Renal cortex interstitium (tissue), 15 donors: ENCODE measurements at places on chromosomes 5 and 9.

DNA sequence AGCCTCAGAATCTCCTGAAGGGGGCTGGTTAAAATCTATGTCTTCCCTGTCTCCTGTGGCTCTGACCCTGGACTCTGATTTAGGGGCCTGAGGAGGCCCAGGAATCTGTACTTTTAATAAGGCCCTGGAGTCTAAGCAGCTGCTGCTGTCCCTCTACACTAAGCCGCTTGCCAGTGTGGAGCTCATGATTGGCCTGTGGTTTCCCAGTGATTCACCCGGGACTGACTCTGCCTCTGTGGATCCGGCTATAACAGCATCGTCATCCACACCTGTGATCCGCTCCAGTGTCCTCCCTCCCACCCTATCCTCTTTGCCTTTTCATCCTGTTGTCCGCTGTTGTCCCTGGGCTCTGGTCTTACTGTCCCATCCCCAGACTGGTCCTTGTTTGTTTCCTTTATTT is 3.7 kb downstream of the SLC31A2 start:
- no peak for DNase-seq

DNA sequence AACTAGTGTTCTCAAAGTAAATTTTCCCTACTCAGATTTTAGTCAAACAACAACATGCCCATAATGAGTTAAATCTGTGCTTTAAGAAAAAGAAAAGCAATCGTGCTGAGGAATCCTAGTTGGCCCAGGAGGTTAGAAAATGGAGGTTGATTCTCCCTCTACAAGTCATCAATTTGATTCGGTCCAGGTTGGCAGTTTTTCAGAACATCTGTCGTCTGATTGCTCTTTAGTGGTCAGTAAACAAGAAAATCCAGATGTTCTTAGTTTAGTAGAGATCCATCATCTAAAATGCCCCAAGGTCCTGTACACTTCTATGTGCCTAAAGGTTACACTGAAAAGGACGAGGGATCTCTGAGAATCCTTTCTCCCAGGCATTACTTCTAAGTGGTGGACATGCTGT is 659.2 kb downstream of the MTRR start:
- no peak for DNase-seq

DNA sequence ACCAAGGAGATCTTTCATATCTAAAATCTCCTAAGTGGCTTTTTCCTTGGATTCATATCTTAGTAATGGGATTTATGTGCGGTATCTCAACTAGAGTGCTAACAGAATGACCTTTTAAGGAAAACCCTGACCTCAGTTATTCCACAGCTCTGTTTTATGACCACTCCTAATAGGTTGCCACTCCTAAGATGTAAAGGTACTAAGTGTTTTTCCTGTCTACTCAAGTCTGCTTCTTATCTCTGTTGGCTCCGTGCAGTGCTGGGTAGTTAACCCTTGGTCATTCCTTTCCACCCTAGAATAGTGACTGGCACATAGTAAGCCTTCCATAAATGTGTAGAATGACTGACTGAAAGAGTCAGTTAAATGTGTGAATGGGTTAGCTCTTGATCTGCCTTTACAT is 161.4 kb downstream of the DOCK2 start:
- no peak for DNase-seq

- no peak for DNase-seq
Measured at GRCh38 chr5:96256795-96257470, 176.1 kb downstream of the PCSK1 start.

- DNase-seq: no peak
Measured at GRCh38 chr9:71663931-71664459, 104.3 kb downstream of the CEMIP2 start.

DNA sequence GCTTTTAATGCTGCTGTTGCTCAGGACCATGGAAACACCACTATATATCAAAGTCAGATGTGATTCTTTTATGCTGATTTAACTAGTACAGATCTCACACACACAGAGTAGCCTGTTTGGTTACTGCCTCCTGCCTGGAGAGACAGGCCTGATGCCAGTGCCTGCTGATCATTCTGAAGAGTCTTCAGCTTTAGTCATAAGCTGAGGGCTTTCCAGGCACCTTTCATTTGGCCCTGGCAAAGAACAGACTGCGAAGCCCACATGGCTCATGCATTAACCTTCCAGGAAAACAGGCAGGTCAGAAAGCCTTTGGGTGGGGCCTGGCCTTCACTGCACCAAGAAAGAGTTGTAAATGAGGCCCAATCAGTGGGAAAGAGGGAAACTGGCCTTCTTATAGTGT is 144.7 kb downstream of the SAXO1 start:
- DNase-seq: no peak

- no peak for DNase-seq
Measured at GRCh38 chr5:142301540-142301939, 23.3 kb downstream of the SPRY4 start.

DNA sequence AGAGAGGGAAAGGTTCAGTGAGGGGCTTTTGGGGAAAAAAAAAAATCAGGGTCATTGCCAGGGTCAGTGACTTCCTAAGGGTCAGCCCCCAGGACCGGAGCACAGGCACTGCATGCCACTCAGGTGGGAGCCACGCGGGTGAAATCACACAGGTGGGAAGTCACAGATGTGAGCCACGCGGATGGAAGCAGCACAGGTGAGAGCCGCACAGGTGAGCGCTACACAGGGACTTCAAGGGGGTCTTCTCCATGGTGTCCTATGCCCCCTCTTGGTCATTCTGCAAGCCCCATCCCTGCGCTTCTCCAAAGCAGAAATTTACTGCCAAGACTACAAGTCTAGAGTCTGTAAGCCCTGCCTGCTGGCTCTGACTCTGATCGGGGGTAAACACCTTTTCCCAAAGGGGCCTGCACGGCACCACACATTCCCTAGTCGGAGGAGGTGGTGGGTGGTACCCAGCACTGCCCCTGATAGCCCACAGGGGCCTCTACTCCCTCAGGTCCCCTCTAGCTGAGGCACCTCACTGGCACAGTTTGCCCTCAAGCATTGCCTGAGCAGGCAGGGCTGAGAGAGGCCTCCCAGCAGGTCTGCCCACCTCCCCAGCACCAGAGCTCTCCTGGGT is 18.3 kb upstream of the OBP2B start:
- no peak for DNase-seq

GRCh38 chr5:83450967-83451248 is 20.6 kb upstream of the VCAN start:
- DNase-seq: no peak

- DNase-seq: no peak
Measured at GRCh38 chr5:131265311-131265803, 1.5 kb downstream of the CDC42SE2 start.

DNA sequence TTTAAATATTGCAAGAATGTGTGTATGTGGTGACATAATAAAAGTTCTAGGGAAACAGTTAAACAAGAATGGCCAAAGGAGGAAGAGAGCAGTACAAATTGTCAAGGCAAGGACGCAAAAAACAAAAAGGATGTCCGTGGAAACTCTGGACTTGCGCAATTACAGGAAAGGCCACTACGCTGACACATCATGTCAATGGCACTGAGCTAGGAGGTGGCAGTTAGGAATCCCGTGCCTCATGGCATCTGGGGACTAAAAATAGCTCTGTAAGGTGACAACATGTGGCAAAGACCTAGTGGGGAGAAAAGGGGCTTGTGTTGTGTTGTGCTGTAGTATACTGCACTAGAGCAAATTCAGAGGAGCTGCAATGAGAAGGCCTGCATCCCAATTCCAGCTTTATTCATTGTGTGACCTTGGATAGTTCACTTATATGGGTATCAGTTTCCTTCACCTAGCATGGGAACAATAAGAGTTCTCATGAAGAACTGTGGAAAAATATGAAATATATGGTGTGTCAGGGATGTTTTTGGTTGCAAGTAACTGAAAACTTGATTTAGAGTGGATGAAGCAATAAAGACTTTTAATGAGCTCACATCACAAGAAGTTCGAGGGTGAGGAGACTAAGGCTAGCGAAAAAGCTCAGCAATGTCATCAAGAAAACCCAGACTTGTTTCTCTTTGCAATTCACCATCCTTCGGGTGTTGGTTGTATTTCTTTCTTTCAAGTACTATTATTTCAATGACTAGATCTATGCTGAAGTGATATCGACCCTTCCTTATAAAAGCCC is 124.1 kb upstream of the STC2 start:
- DNase-seq: no peak

DNA sequence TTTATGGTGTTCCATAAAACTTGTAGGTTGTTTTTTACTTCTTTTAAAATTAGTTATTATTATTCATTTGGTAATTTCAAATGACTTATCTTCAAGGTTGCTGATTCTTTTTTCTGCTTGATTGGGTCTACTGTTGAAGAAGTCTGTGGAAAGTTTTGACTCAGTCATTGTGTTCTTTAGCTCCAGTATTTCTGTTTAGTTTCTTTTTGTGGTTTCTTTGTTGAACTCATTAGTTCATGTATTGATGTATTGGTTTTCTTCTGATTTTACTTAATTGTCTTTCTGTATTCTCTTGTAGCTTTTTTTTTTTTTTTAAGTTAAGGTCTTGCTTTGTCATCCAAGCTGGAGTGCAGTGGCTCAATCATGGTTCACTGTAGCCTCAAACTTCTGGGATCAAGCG is 345.4 kb upstream of the MEF2C start:
- DNase-seq: no peak

- DNase-seq: no peak
Measured at GRCh38 chr9:131984564-131984963, 95.1 kb downstream of the MED27 start.

- no peak for DNase-seq
Measured at GRCh38 chr9:109811876-109812275, 31.9 kb downstream of the PALM2AKAP2 start.

- DNase-seq: no peak
Measured at GRCh38 chr9:100515578-100516494, 42.9 kb downstream of the TMEFF1 start.

- no peak for DNase-seq
Measured at GRCh38 chr9:98929895-98930341, 13.8 kb upstream of the COL15A1 start.
